Transverse colon (tissue), 4 donors: ENCODE measurements at places on chromosomes 6 and 20. TPM values are rescaled to one million over a fixed set of nuclear protein-coding genes. Genes with fewer than 3 reads are reported as not detected.

The DCDC2 gene
- total RNA-seq: not detected

The MYB gene
- 53.7 TPM for total RNA-seq

DNA sequence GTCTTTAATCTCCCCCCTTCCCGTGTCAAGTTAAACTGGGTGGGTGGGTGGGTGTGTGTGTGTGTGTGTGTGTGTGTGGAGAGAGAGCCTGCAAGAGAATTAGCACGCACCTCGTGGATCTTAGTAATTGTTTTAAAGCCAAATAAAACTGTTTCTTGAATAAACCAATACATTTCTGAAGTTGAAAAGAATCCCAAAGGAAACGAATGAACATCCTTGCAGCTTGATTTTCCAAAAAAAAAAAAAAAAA is 381 bp upstream of the BICRAL start:
- DNase-seq: no peak

DNA sequence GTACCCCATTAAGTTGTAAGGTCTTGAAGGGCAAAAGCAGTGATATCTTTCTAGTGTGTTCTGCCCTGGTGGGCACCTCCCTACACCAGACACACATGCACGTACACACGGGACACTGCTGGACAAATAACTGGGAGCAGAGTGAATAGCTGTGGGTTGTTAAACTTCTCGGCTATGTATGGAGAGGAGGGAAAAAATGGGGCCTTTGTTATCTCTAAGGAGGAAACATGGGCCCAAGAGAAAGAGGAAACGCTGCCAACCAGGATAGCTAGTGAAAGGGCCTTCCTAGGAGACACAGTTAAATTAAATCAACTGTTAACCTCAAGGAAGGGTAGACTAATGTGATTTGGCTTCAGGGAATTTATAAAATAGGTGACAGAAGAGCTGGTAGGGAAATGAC is 169.7 kb downstream of the MYLK4 start:
- no peak for DNase-seq
